Substantia nigra (tissue), 51 donors: ENCODE measurements at places on chromosomes 5 and 9.

- no peak for DNase-seq
Measured at GRCh38 chr9:77013932-77014596, 5.4 kb upstream of the FOXB2 start.

DNA sequence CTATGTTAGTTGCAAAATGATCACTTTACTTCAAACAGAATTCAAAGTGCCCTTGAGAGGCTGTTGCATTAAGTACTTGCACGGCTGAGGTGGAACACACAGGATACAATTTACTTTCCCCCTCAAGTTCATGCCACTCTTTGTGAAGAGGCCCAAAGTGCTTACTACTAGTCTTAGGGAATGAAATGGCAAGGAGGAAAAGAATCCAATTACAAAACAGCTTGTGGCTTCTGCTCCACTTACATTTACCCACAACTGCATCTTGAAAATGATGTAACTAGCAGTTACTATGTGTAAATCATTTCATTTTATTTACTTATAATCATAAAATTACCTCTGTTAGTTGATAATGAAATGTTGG is 14.6 kb downstream of the FOXD1 start:
- DNase-seq, result no peak

- no peak for DNase-seq
Measured at GRCh38 chr9:35452481-35452880, 37.4 kb upstream of the RUSC2 start.

GRCh38 chr9:32877639-32878217 is 94.4 kb downstream of the TMEM215 start:
- no peak for DNase-seq

- no peak for DNase-seq
Measured at GRCh38 chr9:115439641-115440040, 321.7 kb upstream of the TNC start.
